ENCODE measurements at places on chromosomes 3 and 15. TPM values are rescaled to one million over a fixed set of nuclear protein-coding genes. Genes with fewer than 3 reads are reported as not detected.

DLEC1 gene
- not detected for total RNA-seq

ANKRD34C gene
- total RNA-seq: not detected

RASL12 gene
- 0.09 TPM for total RNA-seq

ATP2B2 gene
- total RNA-seq: not detected

THPO gene
- total RNA-seq: not detected

KCNMB3 gene
- 1.2 TPM for total RNA-seq

MESP1 gene
- total RNA-seq: 0.18 TPM
